ENCODE measurements at places on chromosomes 4 and X. TPM values are rescaled to one million over a fixed set of nuclear protein-coding genes. Genes with fewer than 3 reads are reported as not detected.

GRCh38 chrX:10395179-10395578 is 225.2 kb downstream of the MID1 start:
- no peaks in the 10 kb centered on the region for H3K27me3 ChIP-seq
- H3K36me3 ChIP-seq: no peaks in the 10 kb centered on the region
- DNase-seq: no peak
- no peak overlapping the region for H3K27ac ChIP-seq
- H3K4me1 ChIP-seq: peaks cover 8% of the 10 kb centered on the region

DNA sequence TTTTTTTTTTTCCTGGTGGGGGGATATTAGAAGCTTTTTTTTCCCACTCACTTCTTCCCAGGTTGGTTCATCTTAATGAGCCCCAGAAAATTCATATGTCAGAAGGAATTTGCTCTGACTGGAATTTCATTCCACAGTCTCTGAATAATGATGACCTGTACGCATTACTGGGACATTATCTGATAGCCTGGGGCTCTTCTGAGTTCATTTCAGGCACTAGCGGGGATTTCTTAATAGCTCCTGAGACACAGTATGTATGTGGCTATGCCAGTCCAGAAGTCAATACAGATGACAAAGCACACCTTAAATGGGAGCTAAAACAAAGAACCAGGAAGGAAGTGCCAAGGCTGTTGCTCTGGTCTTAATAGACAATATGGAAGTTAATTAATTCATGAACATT is 295.2 kb upstream of the IGFBP7 start:
- H3K36me3 ChIP-seq: no peaks in the 10 kb centered on the region
- H3K27ac ChIP-seq: no peak overlapping the region
- no peaks in the 10 kb centered on the region for H3K27me3 ChIP-seq
- H3K4me3 ChIP-seq: no peak overlapping the region

DNA sequence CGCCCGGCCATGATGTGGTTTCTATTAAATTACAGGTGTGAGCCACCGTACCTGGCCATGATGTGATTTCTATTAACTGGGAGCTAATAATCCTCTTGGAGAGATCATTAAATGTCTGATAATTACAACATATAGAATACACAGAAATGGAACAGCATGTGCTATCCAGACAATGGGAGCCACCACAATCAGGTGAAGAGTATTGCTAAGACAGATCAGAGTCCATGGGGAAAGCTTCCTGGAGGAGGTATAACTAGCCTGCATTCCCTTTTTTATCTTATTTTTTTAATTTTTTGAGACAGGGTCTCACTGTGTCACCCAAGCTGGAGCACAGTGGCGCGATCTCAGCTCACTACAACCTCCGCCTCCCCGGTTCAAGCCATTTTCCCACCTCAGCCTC is 146.8 kb downstream of the CHRNA9 start:
- peaks cover 4% of the 10 kb centered on the region for H3K27me3 ChIP-seq
- H3K36me3 ChIP-seq: peaks cover 8% of the 10 kb centered on the region
- no peak overlapping the region for H3K4me3 ChIP-seq
- DNase-seq: no peak

- no peak overlapping the region for H3K27ac ChIP-seq
- no peaks in the 10 kb centered on the region for H3K36me3 ChIP-seq
- no peak for DNase-seq
- H3K4me3 ChIP-seq: no peak overlapping the region
- peaks cover 22% of the 10 kb centered on the region for H3K27me3 ChIP-seq
Measured at GRCh38 chr4:8585721-8586212, 5.6 kb downstream of the GPR78 start.

DNA sequence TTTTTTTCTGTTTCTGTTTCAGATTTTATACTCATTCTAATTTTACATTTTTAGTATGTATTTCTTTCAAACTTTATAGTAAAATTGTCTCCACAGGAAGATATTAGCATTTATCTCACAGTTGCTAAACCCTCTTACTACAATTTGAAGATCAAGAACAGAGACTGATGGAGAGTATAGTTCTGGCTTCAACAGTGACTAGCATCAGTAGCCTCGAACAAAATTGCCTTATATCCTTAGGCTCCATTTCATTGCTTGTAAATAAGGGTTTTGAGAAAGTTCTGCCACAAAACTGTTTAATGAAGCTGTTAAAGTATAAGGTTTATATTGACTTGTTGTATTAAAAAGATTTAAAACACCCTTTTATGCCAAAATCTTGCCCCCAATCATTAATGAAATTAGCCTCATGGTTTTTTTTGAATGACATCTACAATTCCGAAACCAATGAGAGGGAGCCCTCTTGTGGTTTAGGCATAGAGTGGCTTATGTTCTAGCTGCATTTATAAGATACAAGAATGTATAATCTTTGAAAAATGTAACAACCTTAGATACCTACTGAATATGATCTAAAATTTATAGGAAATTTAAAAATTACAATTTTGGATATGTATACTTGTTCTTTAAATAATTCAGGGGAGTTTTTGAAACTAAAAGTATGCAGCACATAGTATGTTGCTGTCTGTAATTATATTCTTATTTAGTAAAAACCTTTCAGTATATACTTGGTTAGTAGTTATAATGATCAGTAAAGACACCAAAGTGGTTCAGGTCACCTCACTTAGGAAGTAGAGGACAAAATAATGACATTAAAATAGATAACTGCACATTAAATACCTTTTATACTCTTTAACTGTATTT is 109.8 kb upstream of the HPGD start:
- H3K36me3 ChIP-seq: no peaks in the 10 kb centered on the region
- no peaks in the 10 kb centered on the region for H3K27me3 ChIP-seq
- H3K4me3 ChIP-seq: no peak overlapping the region

- peaks cover 5% of the 10 kb centered on the region for H3K36me3 ChIP-seq
- H3K4me1 ChIP-seq: peaks cover 40% of the 10 kb centered on the region
- H3K4me3 ChIP-seq: no peak overlapping the region
- H3K27me3 ChIP-seq: no peaks in the 10 kb centered on the region
- H3K27ac ChIP-seq: peak overlapping the region; percentile 67
Measured at GRCh38 chr4:87071401-87071800, 136.6 kb downstream of the AFF1 start.

The HSFX4 gene
- not detected for total RNA-seq

- no peak overlapping the region for H3K4me3 ChIP-seq
- no peak for DNase-seq
- H3K4me1 ChIP-seq: peaks cover 6% of the 10 kb centered on the region
- no peaks in the 10 kb centered on the region for H3K36me3 ChIP-seq
Measured at GRCh38 chr4:76410636-76411035, 10.3 kb downstream of the CCDC158 start.

The JADE1 gene
- 61.2 TPM for total RNA-seq

DNA sequence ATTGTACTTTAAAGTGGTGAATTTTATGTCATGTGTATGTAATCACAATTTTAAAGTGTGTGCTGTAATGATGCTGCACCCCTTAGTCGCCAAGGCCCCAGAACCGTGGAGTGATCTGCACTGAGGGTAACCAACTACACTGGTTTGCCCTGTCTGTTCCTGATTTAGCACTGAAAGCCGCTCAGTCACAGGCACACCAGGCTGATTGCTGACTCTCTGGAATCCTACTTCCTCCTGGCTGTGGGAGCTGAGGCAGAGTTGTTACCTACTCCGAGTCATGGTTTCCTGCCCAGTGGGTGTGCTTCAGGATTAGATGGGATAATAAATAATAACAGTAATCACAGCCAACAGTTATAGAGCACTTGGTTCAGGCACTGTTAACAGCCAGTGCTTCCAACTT is 645.4 kb downstream of the BCOR start:
- H3K4me1 ChIP-seq: peaks cover 30% of the 10 kb centered on the region
- no peaks in the 10 kb centered on the region for H3K27me3 ChIP-seq
- no peak for DNase-seq
- H3K4me3 ChIP-seq: no peak overlapping the region
- no peaks in the 10 kb centered on the region for H3K36me3 ChIP-seq
- no peak overlapping the region for H3K27ac ChIP-seq

DNA sequence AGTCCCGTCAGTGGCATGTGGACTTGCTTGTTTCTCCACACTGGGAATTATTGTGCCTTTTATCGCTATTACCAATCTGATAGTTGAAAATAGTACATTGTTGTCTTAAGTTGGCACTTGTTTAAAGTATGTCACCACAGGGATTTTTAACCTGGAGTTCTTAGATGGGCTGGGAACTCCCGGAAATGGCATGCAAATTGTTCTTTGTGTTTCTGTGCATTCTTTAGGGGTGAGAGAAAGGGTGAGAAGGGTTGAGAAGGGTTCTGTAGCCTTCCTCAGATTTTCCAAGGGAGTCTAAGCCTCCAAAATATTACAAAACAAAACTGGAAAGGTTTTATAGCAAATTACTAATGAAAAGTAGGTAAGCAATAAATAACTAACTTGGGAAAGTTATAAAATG is 176.9 kb downstream of the ZIC3 start:
- no peak overlapping the region for H3K27ac ChIP-seq
- H3K4me3 ChIP-seq: no peak overlapping the region
- no peaks in the 10 kb centered on the region for H3K27me3 ChIP-seq

- no peak overlapping the region for H3K4me3 ChIP-seq
- H3K27me3 ChIP-seq: no peaks in the 10 kb centered on the region
- H3K36me3 ChIP-seq: no peaks in the 10 kb centered on the region
- no peak for DNase-seq
- H3K27ac ChIP-seq: no peak overlapping the region
Measured at GRCh38 chrX:106415276-106415895, 196.4 kb upstream of the RADX start.

GRCh38 chr4:142091085-142091513 is 454.7 kb downstream of the IL15 start:
- H3K27me3 ChIP-seq: no peaks in the 10 kb centered on the region
- no peak for DNase-seq
- H3K36me3 ChIP-seq: peaks cover 62% of the 10 kb centered on the region
- no peak overlapping the region for H3K27ac ChIP-seq

- no peaks in the 10 kb centered on the region for H3K36me3 ChIP-seq
- no peak overlapping the region for H3K27ac ChIP-seq
- peaks cover 12% of the 10 kb centered on the region for H3K27me3 ChIP-seq
Measured at GRCh38 chr4:186621959-186622553, 66.7 kb upstream of the MTNR1A start.

The EXOC1L gene
- not detected for total RNA-seq

GRCh38 chrX:109360301-109360700 is 121.6 kb downstream of the GUCY2F start:
- H3K27me3 ChIP-seq: no peaks in the 10 kb centered on the region
- no peaks in the 10 kb centered on the region for H3K4me1 ChIP-seq
- no peak for DNase-seq
- H3K4me3 ChIP-seq: no peak overlapping the region

DNA sequence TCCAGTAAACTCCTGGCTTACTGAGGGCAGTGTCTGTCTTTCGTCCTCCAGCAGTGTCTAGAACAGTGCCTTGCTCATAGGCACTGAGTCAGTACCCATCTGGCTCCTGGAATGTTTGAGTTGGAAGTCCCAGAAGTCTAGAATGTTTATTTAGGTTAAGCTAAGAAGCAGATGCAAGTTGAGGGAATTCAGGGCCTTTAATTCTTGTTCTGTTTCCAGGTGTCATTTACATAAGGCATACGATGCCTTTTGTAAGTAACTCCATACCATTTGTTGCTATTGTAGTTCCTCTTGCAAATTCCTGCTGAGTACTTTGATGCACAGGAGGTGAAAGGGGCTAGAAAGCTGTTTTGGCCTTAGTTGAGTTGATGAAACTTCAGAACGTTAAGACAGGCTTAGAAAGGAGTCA is 22.2 kb downstream of the ARHGAP10 start:
- no peak overlapping the region for H3K4me3 ChIP-seq
- H3K4me1 ChIP-seq: no peaks in the 10 kb centered on the region
- peaks cover 5% of the 10 kb centered on the region for H3K36me3 ChIP-seq
- H3K27me3 ChIP-seq: no peaks in the 10 kb centered on the region
